ENCODE measurements at places on chromosomes 16 and 17.

GRCh38 chr17:47968836-47969235, 2.1 kb upstream of the CDK5RAP3 start:
- DNase-seq, result no peak

DNA sequence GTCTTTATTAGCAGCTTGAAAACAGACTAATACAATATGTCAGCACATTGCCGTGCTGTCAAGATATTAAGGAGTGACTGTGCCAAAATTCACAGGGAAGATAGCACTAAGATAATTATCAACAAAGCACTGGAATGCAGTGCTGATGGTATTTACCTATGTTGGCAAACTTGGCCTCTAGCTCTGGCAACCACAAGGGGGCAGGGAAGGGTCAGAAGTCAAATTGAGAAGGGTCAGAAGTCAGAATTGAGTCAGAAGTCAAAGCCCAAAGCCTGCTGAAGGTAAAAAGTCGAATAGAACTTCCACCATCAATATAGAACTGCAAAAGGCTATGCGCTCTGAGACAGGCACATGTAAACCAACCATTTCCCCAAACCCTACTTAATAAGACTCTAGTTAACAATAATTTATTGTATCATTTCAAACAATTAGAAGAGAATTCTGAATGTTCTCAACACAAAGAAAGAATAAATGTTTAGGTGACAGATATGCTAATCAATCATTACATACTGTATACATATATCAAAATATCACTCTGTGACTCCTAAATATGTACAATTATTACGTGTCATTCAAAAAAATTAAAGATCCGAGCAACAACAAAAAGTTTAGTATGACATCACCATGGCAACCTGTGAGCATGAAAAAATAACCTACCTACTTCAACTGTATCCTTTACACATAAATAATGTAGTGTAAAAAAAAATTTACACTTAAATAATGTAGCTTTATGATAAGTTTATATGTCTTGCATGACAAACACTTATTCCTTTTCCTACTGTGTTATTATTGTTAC, 916.1 kb downstream of the KCNJ2 start:
- DNase-seq, result no peak

- no peak for DNase-seq
Observed at GRCh38 chr16:81467815-81468214, 23.2 kb downstream of the CMIP start.

- DNase-seq, result no peak
Observed at GRCh38 chr16:50879873-50880695, 138.2 kb downstream of the CYLD start.

DNA sequence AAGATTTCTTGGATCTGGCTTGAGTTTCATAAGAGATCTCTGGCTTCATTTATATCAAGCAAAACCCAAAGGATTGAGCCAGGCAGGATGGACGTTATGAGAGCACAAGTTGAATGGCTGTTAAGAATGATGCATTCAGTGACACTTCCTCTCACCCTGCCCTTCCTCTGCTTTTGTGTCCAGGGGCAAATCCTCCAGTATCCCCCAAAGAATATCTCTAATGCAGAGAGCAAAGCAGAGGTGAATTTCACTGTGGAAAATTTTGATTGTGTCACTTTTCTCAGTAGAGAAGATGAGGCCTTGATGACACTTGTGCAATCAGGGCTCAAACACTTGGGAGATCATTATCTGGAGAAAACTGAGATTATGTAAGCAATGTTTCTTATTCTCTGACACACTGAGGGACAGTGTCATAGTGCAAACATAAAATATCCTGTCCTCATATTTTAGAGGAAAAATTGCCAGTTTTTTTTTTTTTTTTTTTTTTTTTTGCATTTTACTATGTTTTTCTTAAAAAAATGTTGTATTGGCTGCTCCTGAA, 25.3 kb downstream of the MARCHF10 start:
- DNase-seq, result no peak

- DNase-seq, result no peak
Observed at GRCh38 chr16:4077174-4077649, 39.0 kb downstream of the ADCY9 start.

- no peak for DNase-seq
Observed at GRCh38 chr17:75707079-75707571, 14.1 kb upstream of the ITGB4 start.

Data from T-helper 1 cell (primary cell).